ENCODE measurements at places on chromosomes 5 and 9.

- peak; percentile 68 for DNase-seq
Measured at GRCh38 chr9:22216730-22217172, 207.6 kb upstream of the CDKN2B start.

DNA sequence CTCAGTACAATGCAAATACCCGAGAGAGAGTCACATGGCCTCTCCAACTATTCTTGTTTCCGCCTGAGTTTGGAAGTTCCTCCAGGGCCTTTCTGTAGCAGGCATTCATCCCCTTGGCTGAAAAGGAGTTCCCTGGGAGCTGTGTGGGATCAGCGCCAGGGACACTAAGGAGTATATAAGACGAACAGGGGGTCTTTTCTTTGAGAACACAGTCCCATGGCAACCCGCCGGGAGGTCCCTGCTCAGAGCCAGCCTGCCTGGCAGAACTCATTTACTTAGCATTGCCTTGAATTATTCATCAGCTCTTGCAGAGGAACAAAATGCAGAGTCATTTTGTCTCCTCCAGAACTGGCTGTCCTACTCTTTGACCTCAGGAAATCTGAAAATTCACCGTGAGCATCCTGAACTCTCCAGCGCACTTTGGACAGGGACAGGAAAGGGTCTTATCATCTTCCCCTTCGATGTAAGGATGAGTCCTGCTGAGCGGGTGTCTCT, 120.4 kb upstream of the OSMR start:
- no peak for DNase-seq

DNA sequence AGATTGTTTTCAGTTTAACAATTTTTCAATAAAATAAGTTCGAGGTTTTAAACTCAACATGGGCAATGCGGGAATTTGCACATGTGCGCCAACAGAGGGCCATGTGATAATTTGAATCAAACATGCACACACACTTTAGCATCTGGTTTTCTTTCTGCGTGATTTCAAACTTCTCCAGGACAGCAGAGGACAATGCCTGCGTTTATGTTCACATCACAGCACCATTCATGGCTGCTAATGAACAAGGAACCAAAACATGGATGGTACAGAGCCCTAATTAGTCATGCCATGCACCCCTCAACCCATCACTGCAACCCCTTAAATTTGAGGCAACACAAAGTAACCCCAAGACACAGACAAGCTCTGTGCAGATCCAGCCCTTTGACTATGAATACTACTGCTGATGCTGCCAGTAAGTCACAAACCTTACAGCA, 2.8 kb downstream of the SHC3 start:
- no peak for DNase-seq

DNA sequence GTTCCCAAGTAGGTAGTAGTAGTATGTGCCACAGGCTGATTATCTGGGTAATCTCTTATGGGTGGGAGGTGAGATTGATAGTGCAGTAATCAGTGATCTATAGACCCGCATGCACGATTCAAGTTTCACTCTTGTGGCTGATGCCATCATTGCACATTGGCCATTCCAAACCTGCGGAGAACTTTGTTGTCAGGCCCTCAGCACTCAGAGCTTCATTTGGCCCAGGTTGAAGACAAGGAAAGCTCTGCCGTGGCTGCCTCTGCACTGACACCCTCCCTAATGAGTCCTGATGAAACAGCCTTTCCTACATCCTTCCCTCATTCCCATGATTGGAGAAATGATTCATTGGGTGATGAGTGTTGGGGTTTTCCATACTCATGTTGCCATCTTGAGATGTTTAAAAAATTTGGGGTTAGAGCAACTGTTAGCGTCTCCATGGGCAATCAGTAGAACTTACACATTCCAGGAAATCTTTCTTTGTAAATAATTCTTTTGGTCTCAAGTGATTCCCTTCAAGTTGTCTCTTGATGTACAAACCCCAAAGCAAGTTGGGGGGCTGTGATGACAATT, 22.9 kb downstream of the PROP1 start:
- DNase-seq, result no peak

DNA sequence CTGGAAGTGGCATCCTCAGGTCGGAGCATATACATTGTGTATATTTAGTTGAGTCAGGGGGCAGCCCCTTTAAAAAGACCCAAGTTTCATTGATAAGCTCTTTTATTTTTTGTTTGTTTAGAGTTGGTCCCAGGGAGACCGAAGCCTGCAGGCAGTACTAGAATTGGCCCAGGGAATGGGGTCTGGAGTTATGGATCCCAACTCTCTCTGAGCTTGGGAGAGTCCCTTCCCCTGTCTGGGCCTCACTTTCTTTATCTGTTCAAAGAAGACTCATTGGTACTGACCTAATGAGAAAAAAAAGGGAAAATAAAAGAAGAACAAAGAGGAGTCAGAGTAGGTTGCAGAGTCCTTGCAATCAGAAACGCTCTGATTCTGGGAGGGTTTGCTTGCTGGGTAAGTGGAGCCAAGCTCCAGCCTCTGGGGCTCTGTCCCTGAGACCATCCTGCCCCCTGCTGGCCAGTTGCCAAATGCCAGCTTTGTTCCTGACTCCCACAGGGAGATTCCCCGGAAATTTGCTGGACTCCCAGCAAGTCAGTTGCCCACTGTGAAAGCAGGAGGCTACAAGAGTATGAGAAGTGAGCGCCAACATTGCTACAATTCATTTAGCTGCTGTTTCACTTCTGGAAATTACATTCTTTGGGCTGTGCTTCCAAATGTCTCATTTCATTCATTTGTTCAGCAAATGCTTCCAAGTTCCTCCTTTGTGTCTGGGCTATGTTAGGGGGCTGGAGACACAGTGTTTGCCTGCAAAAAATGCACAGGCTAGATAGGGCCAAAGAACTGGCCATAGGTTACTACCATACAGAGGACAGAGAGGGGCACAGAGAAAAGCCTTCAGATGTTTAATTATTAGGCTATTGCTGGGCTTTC, 156.2 kb downstream of the MELK start:
- DNase-seq, result peak; percentile 68

GRCh38 chr5:119340597-119341218, 15.1 kb upstream of the TNFAIP8 start:
- no peak for DNase-seq

- DNase-seq, result no peak
Measured at GRCh38 chr5:1851290-1851934, 31.3 kb downstream of the IRX4 start.

- no peak for DNase-seq
Measured at GRCh38 chr9:125430161-125431011, 168.8 kb downstream of the GAPVD1 start.

DNA sequence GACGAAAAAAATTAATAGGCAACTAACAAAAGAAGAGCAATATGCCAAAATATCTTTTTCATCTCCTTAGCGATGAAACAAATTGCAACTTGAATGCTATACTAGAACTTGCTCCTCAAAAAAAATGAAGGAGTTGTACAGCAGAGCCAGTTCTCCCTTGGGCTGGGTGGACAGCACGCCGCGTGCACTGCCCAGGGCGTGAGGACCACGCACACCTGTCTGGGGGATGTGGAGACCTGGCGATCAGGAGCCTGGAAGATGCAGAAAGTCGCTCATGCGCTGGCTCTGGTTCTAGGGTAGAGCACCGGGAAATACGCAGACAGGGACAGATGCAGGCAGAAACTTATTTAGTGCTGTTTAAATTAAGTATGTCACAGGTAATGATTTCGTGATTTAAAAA, 342.0 kb upstream of the IRX4 start:
- DNase-seq, result no peak

- DNase-seq, result no peak
Measured at GRCh38 chr9:97675655-97676054, 21.5 kb downstream of the XPA start.

DNA sequence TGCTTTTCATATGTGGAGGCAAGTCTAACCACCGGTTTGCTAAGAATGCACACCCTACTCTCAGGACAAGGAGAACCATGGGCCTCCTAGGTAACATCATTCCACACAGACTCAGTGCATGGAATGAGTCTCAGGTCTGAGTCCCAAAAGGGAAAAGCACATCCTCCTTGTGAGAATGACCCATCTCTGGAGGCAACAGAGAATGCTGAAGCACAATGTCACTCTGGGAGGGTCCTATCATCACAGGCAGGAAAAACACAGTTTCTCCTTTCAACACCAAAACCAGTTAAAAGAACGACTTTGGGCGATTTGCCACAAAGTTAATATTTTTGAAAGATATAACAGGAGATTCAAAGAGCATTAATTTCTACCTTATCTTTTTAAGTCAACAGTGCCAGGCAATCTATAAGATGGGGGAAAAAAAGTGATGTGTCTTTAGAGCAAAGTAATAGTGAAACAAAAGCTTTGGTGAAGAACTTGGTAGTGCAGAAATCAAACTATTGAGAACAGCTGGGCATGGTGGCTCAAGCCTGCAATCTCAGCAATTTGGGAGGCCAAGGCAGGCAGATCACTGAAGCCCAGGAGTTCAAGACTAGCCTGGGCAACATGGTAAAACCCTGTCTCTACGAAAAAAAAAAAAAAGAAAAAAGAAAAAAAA, 97.3 kb downstream of the OXCT1 start:
- DNase-seq, result peak; percentile 21

- DNase-seq, result no peak
Measured at GRCh38 chr5:87844866-87845265, 423.8 kb downstream of the TMEM161B start.

- no peak for DNase-seq
Measured at GRCh38 chr5:163512526-163512925, 7.1 kb downstream of the MAT2B start.

- DNase-seq, result peak; percentile 67
Measured at GRCh38 chr5:93621327-93621798, 38.3 kb downstream of the NR2F1 start.

GRCh38 chr5:93330506-93330905, 250.5 kb downstream of the NR2F1-AS1 start:
- DNase-seq, result no peak

DNA sequence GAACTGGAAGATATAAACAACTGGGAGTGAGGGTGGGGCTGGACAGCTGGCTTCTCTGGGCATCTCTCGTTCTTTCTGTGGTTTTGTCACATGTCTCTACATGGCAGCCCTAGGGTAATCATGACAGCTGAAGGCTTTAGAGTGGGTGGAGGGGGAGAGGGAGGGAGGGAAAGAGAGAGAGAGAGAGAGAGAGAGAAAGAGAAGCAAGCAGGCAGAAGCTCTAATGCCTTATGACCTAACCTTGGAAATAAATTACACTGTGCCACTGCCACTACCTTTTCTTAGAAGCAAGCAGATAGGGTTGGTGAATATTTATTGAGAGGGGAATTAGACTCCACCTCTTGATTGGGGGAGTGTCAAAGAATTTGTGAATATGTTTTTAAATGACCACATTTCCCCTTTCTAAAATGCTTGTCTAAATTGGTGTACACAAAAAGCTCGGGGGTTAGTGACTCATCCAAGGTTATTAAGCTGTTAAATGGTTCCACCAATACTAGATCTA, 2.6 kb upstream of the DAPK1 start:
- DNase-seq, result peak; percentile 21

- peak; percentile 10 for DNase-seq
Measured at GRCh38 chr5:180128671-180129261, 57.2 kb upstream of the RNF130 start.

GRCh38 chr5:139650031-139650688, 2.0 kb downstream of the CXXC5 start:
- DNase-seq, result no peak

DNA sequence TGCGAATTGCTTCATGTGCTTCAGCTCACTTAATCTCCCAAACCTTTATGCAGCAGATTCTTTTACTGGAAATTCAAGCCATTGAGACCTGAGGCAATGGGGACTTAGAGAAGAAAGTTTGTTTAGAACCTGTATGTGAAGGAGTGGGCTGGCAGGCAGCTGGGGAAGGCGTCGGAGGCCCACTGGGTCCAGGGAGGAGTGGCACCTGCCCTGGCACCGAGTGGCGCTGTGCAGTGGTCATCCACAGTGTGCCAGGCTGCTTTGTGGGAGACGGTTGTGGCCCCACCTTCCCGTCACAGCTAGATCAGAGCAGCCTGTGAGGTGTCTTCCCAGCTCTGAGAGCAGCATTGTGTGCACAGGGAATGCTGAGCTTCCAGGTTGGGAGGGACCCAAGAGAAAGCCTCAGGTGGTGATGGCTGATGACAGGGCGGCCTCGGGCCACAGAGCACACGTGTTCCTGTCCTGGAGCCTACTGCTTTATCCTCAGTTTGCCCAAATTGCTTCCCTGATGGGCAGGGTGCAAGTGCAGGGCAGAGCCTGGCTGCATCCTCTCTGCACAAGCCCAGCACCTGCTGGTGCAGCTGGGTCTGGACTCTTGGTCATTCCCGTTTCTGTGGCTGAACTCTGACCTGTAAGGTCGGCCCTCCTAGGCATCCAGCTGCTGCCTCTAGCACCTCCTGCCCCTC, 175.2 kb downstream of the CACNA1B start:
- DNase-seq, result no peak

- no peak for DNase-seq
Measured at GRCh38 chr5:158565017-158565789, 534.5 kb downstream of the EBF1 start.

GRCh38 chr9:95903398-95903797, 27.9 kb downstream of the ERCC6L2 start:
- DNase-seq, result no peak

DNA sequence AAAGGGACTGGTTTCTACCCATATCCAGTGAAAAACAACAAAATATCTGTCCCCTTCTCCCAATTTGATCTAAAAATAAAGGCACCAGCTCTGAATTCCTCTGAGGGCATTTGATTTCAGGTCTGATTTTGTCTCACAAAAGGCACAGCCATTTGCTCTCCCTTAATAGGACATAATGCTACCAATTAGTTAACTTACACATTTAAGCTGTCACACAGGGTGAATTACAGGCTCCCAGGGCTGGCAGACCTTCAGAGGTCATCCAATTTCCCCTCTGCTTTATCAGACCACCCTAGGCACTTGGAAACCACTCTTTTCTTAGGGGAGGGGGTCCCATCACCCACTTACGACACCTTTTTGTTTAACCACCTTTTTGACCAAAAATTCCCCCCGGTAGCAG, 319.9 kb downstream of the SPOCK1 start:
- DNase-seq, result no peak

- DNase-seq, result peak; percentile 59
Measured at GRCh38 chr5:108093186-108093585, 288.7 kb downstream of the FBXL17 start.

DNA sequence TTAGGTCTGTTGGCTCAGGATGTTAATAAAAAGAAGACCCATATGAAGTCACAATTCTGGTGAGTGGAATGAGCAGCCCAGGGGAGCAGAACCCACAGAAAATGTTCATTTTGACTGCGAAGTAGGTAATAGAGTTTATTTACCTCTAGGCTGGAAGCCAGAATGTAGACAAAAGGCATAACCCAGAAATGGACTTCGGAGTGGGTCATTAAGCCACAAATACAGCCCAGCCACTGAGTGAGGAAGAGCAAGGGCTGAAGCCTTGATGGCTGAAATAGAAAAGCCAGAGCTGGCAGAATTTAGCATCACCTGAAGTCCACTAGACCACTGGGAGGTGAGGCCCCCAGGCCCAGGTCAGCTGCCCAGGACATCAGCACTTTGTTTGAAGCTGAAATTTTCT, 168.0 kb downstream of the NXNL2 start:
- DNase-seq, result no peak

DNA sequence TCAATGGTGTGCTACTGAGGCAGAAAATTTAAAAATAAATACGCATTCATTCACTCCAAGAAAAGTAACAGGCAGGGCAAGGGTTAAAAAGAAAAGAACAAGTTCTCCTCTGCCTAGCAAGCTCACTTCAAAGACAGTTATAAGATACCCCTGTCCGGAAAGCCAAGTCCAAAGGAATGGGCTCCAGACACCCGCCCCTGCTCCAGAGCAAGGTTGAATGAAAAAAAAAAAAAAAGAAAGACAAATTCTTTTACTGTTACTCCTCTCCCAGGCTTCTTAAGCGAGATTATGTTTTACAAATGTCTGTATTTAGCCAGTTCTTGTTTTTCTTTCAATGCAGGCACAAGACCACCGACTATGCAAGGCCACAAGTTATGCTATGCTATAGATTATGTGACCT, 9.1 kb upstream of the ANXA2R start:
- no peak for DNase-seq

GRCh38 chr9:105515811-105516413, 42.0 kb upstream of the FKTN start:
- DNase-seq, result no peak

All from AG20443 (cell line).